ENCODE measurements at places on chromosomes 11 and 22.

GRCh38 chr11:72081821-72082453, 1.3 kb downstream of the LRRC51 start:
- no peak for DNase-seq

GRCh38 chr11:99281331-99281730, 260.6 kb downstream of the CNTN5 start:
- no peak for DNase-seq

- no peak for DNase-seq
These were observed 316.5 kb downstream of the KIRREL3 start for GRCh38 chr11:126683766-126684728.

DNA sequence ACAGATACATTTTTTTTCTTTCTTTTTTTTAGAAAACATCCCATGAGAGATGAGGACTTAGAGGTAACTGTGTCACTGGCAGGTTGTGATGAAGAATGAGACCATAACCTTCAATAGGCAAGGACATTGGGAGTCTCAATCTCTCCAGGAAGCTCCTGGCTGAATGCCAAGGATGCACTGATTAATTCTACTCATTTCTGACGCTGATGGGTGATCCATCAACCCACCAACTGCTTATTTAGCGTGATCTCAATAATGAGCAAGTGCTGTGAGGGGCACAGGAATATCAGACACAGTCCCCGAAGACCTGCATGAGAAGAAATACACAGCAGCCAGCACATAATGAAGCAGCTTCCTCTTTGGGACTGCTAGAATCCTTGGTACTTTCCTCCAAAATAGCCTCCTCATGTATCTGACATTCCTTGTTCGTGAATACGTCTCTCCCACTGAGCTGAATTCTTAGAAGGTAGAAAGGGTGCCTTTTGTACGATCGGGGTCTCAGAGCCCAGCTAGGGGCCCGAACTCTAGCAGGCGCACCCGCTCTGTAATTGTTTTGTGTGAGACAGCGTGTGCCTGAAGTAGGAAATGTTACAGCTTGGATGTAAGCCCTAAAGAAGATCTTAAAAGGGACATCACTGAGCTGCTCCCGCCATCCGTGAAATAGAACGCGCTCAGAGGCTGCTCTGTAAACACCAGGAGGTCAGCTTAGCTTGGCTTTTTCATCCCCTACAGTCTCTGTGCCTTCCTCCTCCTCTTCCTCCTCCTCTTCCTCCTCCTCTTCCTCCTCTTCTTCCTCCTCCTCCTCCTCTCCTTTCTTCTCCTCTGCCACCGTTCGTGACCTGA, 7.2 kb downstream of the CLMP start:
- no peak for DNase-seq

DNA sequence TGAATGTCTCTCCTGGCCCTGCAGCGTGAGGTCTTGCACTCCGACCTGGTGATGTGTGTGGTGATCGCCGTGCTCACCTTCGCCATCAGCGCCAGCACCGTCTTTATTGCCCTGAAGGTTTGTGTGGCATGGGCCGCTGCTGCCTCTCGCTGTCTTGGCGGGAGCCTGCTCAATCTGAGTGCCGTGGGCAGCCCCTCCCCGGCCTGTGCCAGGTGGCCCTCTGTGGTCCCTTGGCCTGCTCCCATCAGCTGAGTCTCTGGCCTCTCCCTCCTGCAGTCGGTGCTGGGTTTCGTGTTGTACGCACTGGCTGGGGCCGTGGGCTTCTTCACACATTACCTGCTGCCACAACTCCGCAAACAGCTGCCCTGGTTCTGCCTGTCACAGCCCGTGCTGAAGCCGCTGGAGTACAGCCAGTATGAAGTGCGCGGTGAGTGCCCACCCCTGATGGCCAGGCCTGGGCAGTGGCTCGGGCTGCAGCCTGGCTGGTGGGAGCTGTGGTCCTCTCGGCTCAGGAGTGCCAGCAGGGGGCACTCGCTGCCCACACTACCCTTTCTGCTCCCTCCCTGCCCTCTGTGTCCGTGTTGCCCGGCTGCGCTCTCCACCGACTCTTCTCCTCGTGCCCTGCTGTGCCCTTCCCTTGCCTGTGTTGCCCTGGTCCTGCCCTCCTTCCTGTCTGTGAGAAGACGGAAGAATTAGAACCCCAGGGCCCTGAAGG, 10.2 kb downstream of the PCNX3 start:
- DNase-seq, result no peak

GRCh38 chr11:87173185-87174039, 135.7 kb downstream of the TMEM135 start:
- no peak for DNase-seq

- DNase-seq, result no peak
These were observed 1110.4 kb downstream of the BRD1 start for GRCh38 chr22:48717076-48717810.

DNA sequence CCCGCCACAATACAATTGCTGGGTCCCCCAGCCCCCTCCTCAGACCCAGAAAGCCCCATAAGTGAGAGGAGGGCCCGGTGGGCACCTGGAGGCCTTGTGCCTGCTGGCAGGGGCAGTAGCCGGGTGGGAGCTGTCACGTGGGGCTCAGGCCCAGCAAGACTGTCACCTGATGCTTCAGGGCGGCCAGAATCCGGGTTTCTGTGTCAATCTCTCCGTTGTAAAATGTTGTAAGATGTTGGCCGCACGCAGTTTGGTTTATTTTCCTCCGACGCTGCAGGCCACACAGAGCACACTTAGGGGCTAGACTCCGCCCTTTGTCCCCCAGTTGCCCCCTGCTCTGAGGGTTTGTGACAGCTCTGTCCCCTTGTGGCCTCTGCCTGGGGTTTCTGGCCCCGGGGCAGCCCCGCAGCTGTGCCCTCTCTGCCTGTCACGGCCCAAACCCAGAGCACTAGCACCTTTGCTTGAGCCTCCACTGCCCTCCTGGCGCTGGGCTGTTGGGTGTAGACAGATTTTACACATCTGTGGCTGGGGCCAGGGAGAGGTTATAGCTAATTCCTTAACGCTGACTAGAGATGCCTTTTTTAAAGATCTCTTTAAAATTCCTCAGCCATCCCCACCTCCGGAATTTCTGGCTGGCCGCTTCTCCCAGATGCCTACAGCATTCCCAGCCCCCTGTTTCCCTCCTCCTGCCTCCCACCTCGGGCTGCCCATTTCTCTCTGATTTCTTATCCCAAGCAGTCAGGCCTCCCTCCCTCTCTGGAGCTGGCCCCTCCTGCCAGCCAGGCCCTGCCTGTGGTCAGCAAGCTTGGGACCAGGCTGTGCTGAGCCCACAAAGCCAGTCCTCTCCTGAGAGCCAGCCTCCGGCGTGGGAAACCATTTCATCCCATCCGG, 3.2 kb upstream of the PRR5 start:
- peak; percentile 85 for DNase-seq

DNA sequence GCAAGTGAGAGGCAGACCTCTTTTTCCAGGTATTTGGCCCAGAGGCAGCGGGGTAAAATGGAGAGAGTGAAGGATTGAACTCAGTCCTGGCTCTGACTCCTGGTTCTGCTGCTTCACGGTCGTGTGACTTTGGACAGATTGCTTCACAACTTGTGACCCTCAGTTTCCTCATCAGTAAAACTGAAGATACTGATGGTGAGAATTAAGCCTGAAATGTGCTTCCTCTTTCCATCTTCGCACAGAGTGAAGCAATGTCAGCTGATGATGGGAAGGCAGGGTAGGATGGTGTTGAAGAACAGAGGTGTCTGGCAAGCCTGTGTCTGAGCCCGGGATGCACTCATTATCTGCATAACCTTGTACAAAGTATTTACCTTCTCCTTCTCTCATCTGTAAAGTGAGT, 59.0 kb downstream of the UBASH3B start:
- DNase-seq, result no peak

- no peak for DNase-seq
These were observed 68.1 kb upstream of the SLC22A12 start for GRCh38 chr11:64522843-64523380.

DNA sequence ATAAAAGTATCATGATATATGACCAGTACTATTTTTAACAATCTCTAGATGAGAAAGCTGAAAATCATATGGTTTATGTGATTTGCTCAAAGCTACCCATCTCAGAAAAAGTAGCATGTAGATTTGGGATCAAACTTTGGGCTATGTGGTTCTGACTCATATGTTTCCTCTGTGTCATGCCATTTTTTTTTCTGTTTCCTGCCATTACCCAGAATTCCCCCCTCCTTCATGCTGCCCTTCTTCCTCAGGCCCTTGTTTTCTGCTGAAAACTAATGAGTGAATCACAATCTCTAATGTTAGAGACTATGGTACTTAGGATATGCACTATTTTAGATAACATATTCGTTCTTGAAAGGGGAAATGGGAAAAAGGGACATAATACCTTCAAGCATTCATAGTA, 80.7 kb downstream of the JRKL start:
- no peak for DNase-seq

GRCh38 chr11:57885298-57886050, 123.9 kb downstream of the CTNND1 start:
- DNase-seq, result no peak

DNA sequence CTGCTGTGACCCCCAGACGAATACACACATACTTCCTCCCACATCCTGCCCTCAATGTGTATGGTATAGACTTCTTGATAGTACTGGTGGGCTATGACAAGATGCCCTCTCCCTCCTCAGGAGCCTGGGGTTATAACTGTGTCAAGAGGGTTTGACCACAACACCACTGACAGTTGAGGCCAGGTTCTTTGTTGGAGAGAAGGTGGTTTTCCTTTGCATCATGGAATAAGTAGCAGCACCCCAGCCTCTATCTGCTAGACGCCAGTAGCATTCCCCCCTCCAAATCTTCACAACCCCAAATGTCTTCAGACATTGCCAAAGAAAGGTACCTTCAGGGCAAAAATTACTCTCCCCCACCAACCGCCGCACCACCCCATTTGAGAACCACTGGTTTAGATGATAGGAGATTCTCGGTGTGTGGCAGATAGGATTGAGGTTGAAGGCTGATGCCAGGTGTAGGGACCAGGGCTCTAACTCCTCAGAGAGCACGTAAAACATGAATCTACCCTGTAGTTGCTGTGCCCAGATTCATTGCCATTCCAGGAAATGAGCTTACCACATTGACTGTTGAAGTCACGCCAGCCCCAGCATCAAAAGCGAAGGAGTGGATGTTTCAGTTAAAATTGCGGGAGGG, 5.5 kb upstream of the MYO18B start:
- no peak for DNase-seq

- no peak for DNase-seq
These were observed 57.4 kb downstream of the CHST1 start for GRCh38 chr11:45607995-45608394.

DNA sequence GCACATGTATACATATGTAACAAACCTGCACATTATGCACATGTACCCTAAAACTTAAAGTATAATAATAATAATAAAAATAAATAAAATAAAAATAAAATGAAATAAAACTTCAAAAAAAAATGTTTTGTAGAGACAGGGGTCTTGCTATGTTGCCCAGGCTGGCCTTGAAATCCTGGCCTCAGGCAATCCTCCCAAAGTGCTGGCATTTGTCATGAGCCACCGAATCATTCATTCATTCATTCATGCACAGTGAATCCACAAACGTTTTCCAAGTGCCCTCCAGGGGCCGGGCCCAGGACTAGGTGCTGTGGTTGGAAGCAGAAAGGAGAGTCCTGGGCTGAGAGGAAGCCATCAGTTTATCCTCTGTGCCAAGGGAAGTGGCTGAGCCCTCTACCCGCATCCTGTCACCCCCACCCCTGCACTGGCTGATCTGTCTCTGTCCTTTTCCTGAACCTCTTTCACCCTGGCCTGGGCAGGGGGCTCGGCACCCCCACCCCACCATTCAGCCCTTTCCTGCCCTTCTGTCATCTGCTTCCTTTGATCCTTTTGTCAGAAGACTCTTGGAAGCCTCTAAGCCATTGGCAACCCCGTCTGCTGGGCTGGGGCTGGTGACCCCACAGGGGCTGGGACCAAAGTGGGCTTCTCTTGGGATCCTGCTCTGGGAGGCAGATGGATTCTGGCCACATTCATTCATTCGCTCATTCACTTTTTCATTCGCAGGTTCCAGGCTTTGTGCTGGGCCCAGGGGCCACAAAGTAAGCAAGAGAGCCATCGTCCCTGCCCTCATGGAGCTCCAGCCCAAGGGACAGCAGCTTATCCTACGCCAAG, 84.3 kb downstream of the IGLL1 start:
- DNase-seq, result no peak

GRCh38 chr11:35127619-35128018, 11.4 kb upstream of the CD44 start:
- DNase-seq, result no peak

- no peak for DNase-seq
These were observed 6.2 kb downstream of the TBX1 start for GRCh38 chr22:19766511-19767426.

- DNase-seq, result no peak
These were observed 1.3 kb downstream of the DENND5A start for GRCh38 chr11:9263840-9264315.

GRCh38 chr11:116631201-116631600, 141.6 kb downstream of the BUD13 start:
- no peak for DNase-seq

DNA sequence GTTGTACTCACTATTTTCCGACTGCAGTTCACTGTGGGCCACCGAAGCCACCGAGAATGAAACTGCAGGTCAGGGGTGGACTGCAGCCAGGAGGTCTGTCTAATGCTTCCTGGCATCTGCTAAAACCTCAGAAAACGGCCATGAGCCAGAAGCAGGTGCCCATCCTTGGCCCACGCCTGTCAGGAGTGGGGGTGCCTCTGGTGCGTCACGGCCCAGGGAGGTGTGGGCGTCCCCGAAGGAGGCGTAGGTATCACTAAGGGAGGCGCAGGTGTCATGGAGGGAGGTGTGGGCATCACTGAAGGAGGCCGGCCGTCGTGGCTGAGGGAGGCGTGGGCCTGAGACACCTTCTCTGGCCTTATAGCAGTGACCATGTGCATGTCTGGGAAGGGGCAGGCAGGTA, 456.2 kb downstream of the TBC1D22A start:
- DNase-seq, result no peak

- DNase-seq, result no peak
These were observed 33.9 kb downstream of the ANO1 start for GRCh38 chr11:70112017-70112434.

DNA sequence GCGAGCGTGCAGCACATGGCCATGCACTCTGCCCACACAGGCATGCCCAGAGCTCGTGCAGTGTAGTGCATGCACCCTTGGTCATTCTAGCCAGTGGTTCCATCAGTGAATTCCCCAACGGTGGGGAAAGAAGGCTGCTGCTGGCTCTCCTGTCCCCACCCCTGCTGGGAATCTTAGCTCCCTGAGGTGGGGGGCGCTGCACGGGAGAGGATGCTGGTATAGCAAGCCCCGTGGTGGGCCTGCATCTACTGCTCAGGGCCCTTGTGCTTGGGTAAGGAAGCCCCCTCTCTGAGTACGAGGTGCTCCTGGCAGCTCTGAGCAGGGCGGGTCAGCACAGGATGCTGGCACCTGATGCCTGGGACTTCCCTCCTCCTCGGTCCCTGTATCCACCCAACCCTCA, 18.5 kb upstream of the BAIAP2L2 start:
- DNase-seq, result no peak

GRCh38 chr22:35315141-35315854, 15.6 kb downstream of the TOM1 start:
- no peak for DNase-seq

- no peak for DNase-seq
These were observed 26.0 kb upstream of the FLI1 start for GRCh38 chr11:128667873-128668272.

- no peak for DNase-seq
These were observed 185.4 kb upstream of the CNTN5 start for GRCh38 chr11:98835335-98835734.

Measured in AG09319 (cell line).